ENCODE measurements at places on chromosomes 7 and 10. TPM values are rescaled to one million over a fixed set of nuclear protein-coding genes. Genes with fewer than 3 reads are reported as not detected.

Gene GRID2IP
- not detected for total RNA-seq

Gene SORCS1
- under 0.01 TPM for total RNA-seq

Gene TRDMT1
- 5.8 TPM for total RNA-seq

Gene PNLIPRP2
- not detected for total RNA-seq

Gene ASB10
- total RNA-seq: not detected

Gene LDB1
- 39.5 TPM for total RNA-seq

Gene SND1
- total RNA-seq: 174 TPM

Gene CDH23
- 0.17 TPM for total RNA-seq

Gene CTAGE4
- total RNA-seq: 0.17 TPM
